ENCODE measurements at places on chromosomes 3 and 15.
A peak's percentile ranks its signal among the peaks of the same experiment; 100 is the strongest.

- DNase-seq, result no peak
Measured at GRCh38 chr15:81480645-81481053, 106.6 kb upstream of the TMC3 start.

DNA sequence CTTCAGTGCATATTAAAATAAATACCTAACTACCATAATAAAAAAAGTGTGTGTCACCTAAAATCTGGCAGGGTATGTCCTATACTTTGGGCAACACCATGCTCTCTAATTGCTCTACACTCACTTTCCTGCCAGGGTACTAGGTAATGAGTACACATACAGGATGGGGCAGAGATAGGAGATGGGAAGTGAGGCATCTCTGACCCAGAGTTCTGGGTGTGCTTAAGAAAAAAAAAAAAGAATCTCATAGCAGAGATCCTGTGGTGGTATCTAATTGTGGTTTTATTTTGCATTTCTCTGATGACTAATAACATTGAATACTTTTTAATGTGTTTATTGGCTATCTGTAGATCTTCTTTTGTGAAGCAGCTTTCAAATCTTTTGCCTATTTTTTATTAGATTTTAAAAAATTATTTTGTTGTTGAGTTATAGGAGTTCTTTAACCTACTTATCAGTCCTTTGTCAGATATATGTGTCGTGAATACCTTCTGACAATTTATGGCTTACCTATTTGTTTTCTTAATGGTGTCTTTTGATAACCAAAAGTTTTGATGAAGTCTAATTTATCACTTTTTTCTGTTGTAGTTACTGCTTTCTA, 48.0 kb downstream of the EEFSEC start:
- DNase-seq, result no peak

DNA sequence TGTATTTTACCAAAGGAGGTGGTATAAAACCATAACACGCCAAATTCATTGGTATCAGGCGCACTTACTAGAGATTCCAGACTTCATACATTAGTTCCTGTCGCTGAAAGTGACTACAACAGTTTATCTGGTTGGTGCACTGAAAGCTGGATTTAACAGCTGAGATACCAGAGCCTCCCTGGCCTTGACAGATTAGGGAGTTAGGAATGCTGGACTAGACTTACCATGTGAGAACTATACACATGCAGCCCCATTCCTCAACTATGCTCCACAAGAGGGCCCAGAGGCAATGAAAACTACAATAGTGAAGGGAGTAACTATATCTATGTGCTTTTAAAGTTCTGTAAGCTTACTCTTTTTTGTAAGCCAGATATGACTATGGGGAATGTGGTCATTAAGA, 174.4 kb downstream of the STAG1 start:
- DNase-seq, result no peak

GRCh38 chr3:56940976-56941375, 119.5 kb upstream of the SPATA12 start:
- DNase-seq, result no peak

GRCh38 chr3:133520286-133520685, 53.2 kb upstream of the CDV3 start:
- no peak for DNase-seq

DNA sequence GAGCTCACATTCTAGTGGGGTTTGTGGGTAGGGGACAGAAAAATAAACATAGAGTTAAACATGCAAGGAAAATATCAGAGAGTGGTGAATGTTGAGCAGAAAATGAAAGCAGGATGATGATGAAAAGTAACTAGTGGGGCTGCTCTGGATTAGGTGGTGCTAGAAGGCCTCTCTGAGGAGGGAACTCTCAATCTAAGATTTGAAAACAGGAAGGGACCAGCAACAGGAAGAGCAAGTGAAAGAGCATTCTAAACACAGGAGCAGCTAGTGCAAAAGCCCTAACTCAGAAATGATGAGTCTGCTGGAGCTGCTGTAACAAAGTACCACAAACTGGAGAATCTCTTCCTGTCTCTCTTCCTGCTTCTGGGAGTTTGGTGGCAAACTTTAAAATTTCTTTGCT, 468.6 kb upstream of the AGTR1 start:
- DNase-seq, result no peak

DNA sequence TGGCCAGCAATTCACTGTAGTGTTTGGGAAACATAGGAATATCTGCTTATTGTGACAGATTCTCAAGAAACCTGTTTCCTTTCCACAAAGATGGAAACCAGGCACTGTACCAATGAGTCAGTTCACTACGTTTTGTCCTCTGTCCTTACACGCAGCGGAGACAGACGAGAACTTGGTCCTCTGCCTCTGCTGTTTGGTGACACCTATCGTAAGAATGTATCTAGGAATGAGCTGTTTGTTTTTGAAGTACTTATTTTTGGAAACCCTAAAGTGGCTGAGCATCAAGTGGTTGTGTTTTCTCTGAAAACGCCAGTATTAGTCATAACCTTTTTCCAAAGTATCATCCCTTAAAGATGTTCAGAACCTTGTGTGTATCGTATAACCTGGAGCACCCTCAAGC, 93.0 kb downstream of the PGPEP1L start:
- no peak for DNase-seq

DNA sequence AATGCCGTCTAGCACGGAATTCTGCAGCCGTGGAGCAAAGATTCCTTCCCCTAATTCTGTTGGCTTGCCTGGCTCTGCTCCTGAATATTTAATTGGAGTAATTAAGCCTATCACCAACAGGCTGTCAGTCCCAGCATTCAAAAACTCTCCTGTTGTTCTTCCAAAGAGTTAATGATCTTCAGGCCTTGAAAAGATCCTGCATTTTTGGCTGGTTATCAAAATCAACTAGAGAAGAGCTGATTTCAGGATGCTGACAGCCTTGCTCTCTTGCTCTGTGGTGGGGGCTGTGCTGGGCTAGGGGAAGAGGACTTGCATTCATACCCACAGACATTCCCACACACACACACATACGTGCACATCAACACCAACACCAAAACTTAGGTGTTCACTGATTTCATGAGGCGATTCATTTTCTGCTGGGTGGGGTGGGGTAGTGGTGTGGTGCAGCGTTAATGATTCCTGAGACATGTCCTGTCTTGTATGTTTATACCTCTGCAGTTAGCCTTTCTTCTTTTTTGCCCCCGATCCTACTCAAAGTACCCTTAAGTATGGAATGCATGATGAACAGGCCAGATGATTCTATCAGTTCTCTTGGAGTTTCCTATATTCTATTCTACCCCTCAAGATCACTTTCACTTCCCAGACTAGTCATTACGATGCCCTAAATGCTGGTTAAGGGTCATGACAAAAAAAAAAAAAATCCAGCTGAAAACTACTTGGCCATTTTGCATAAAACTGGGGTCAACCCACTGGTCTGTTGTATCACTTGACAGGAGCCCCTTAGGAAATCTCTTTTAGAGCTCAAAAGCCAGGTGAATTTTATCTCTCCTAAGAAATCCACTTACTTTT, 42.3 kb downstream of the CPN2 start:
- no peak for DNase-seq

DNA sequence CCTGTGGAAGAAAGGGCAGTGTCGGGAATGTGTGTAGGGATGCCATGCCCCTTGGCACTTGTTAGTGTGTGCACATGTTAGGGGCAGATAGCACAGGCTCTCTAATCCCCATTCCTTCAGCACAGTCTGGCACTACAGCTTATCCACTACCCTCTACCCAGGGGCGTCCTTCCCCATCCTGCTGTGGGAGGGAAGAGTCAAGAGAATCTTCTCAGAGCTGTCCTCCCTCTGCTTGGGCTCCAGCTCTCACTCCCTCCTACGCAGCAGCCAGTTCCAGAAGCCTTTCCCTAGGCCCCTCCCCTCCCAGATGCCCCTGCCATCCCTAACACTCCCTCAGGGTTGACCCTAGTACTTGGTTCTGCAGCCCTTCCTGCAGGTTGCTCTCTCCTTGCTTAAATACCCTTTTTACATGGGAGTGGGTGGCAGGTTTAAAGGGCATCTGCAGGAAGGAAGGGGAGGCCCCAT, 815 bp upstream of the GRM2 start:
- DNase-seq, result peak; percentile 12
